ENCODE measurements at places on chromosomes 16 and 17.

GRCh38 chr17:13157656-13158055 is 139.8 kb upstream of the ELAC2 start:
- no peak for DNase-seq

- no peak for DNase-seq
Observed at GRCh38 chr17:76635039-76635438, 8.5 kb downstream of the ST6GALNAC1 start.

DNA sequence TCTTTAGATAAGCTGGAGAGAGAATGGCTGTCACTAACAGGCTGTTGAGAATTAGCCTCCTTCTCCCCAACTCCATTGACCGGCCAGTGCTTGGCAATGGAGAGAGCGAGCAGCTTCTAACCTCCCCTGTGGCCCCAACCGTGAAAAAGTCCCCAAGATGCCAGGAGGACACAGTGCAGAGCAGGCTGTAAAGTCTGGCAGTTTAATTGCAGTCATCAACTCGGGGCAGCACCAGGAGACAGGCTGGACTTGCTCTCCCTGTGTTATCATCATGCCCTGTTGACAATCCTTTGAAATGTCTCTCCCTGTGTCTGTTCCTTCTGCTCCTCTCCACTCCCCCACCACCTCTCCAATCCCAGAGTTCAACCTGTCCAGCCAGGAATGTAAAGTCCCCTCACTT is 705 bp upstream of the CDRT4 start:
- no peak for DNase-seq

- no peak for DNase-seq
Observed at GRCh38 chr16:568401-569258, 1.1 kb upstream of the PIGQ start.

- DNase-seq, result no peak
Observed at GRCh38 chr17:10063730-10064241, 134.6 kb downstream of the GAS7 start.

Measured in effector CD4-positive, alpha-beta T cell (primary cell).